CD8-positive, alpha-beta memory T cell (primary cell): ENCODE measurements at places on chromosomes 12 and 14.

GRCh38 chr14:37508503-37508902 lies 86.5 kb downstream of the FOXA1 start:
- DNase-seq, result no peak

DNA sequence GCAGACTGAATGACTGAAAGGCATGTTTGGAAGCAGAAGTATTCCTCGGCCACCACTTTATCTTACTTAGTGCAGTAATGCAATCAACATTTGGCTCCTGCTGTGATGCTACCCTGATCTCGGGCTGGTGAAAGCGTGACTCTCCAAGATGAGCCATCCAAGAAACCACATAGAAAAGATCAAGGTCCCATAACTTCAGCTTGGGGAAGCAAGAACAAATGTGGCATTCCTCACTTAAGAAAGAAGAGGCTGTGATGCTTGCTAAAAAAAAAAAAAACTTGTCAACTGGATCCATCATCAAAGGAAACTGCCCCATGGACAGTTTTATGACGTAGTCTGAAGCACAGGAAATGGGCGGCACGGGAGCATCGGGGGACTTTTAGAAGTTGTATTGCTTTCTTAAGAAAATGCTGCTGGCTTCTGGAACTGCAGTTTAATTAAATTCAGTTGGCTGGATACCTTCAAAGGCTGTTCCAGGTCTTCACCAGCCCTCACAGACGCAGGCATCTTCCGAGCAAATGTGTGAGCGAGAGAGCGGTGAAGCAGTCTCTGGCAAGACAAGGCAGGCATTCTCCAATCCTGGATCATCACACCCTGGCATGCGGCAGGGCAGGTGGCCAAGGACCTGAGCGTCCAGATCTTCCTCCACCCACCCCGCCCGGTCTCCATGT lies 38.2 kb upstream of the MAP1LC3B2 start:
- no peak for DNase-seq

- no peak for DNase-seq
These were observed 28.1 kb downstream of the TTC6 start for GRCh38 chr14:37623426-37623951.

DNA sequence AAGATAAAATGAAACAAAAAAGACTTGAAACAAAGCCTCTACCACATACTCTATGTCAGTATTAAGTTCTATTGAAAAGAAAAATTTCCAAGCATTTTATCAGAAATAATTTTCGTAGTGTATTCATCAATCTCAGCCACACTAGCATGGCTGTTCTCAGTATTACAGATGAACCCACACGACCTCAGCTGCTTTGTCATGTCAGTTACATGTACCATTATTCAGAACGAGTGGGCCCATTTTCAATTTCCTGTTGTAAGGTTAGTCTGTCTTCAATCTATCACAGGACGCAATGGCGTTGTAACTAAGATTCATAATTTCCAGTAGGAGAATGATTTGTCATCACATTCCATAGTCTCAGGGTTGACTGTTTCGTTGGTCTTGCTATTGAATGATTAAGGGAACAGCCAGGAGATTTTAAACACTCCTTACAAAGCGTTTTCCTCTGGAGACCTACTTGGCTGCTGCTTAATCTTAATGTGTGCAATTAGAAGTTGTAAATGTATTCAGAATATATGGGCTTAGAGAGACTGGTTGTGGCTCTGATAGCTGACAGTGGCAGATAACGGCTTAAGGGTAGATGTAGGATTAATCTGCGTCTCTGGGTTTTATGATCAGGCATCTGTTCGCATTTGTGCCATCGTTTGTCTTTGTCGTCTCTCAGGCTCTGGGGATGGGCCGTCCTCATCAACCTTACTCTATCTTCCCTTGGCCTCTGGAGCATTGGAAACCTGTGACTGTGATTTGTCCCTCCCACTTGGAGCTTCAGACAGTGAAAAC lies 65.4 kb downstream of the GLT1D1 start:
- DNase-seq, result no peak

DNA sequence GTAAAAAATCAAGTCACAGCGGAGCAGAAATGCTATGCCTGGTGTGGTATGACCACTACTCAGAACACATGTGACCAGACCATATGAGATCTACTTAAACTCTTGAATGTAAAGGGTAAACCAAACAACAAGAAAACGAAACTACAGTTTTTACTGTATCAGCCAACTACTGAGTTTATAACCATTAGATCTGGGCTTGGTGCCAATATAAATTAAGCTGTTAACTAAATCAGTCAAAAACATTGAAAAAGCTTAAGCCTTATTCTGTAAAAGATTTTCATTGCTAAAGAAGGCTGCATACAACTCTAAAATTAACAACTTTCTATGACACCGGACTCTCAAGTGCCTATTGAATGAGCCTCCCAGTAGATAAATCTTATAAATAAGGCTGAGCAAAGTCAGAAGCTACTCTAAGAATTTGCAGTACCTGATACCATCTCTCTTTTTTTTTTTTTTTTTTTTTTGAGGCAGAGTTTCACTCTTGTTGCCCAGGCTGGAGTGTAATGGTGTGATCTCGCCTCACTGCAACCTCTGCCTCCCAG lies 35.4 kb downstream of the SPTLC2 start:
- DNase-seq, result peak; percentile 61

- DNase-seq, result no peak
These were observed 20.5 kb downstream of the PSMC1 start for GRCh38 chr14:90276646-90277367.

GRCh38 chr12:125856896-125857295 lies 791.7 kb downstream of the AACS start:
- DNase-seq, result no peak

DNA sequence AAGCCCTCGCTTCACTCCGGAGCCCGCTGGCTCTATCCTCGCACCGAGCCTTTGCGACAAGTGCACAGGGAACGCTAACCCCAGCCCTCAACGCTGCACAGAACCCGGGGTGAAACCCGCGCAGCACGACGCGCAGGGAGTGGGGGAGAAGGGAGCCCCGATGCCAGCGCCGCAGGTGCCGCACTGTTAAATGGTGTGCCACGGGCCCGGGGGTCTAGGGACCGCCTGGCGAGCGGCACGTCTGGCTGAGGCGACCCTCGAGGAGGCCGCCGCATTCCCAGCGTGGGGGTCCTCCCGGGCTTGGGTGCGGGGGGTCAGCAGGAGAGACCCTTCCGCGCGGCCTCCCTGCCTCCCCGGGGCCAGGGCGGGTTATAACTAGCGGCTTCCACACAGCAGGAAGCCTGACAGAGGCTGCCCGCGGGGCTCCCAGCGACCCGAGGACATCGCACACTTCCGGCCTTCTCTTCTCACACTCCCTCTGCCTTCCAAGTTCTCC lies 23.8 kb upstream of the LRTM2 start:
- DNase-seq, result peak; percentile 60

DNA sequence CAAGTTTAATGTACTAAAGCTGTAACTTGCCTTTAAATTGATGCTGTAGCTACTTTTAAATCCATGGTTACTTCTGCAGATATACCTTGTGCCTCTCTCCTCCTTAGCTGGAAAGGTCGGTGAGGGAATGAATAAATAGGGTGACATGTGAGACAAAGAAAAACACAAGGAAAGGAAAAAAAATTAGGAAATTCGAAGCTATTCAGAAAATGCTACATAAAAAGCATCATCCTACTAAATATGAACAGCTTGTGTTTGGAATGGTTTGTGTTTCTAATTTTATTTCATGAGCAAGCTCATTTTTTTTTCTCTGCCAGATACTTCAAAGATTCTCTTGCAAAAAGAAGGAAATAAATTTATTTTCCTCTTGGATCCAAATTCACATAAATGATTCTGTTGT lies 186.3 kb upstream of the NUDT4 start:
- DNase-seq, result no peak

GRCh38 chr12:116282371-116283286 lies 5.1 kb upstream of the MED13L start:
- no peak for DNase-seq
